Aortic smooth muscle cell (primary cell): ENCODE measurements at places on chromosomes 3 and 15. TPM values are rescaled to one million over a fixed set of nuclear protein-coding genes. Genes with fewer than 3 reads are reported as not detected.

CCDC39 gene
- under 0.01 and 0.12 TPM in 2 replicates for total RNA-seq

SLCO2A1 gene
- not detected in 2 replicates for total RNA-seq

RHOV gene
- 0.06 TPM in 1 of 2 replicates, not detected in the other for total RNA-seq

CCR9 gene
- not detected in 2 replicates for total RNA-seq

EXD1 gene
- not detected in 2 replicates for total RNA-seq

IL5RA gene
- total RNA-seq: not detected in 2 replicates

RAB6B gene
- 0.13 and 0.19 TPM in 2 replicates for total RNA-seq

RLBP1 gene
- total RNA-seq: not detected in 2 replicates

LMCD1 gene
- 21.3 and 61.6 TPM in 2 replicates for total RNA-seq

LRRC31 gene
- not detected in 2 replicates for total RNA-seq

SRGAP3 gene
- total RNA-seq: 3.5 and 5.2 TPM in 2 replicates

COL8A1 gene
- 7.2 and 34.6 TPM in 2 replicates for total RNA-seq

VEPH1 gene
- 43.6 and 62.6 TPM in 2 replicates for total RNA-seq

CLDN18 gene
- total RNA-seq: not detected in 2 replicates

PP2D1 gene
- not detected in 2 replicates for total RNA-seq

TMEM158 gene
- 5.4 and 13.2 TPM in 2 replicates for total RNA-seq

PPCDC gene
- total RNA-seq: 9.0 and 10.2 TPM in 2 replicates

RASGRF1 gene
- not detected in 2 replicates for total RNA-seq

DPPA4 gene
- total RNA-seq: not detected in 2 replicates

EPHB3 gene
- 1.5 and 2.7 TPM in 2 replicates for total RNA-seq

PLA2G4D gene
- total RNA-seq: not detected in 2 replicates

FBXO40 gene
- total RNA-seq: not detected in 2 replicates

PAQR5 gene
- total RNA-seq: 2.1 and 36.5 TPM in 2 replicates

DOCK3 gene
- 0.25 and 0.53 TPM in 2 replicates for total RNA-seq

SLC22A14 gene
- total RNA-seq: 0.12 and 0.13 TPM in 2 replicates

NDUFB5 gene
- total RNA-seq: 127 and 170 TPM in 2 replicates

CFAP20DC gene
- 1.1 and 1.5 TPM in 2 replicates for total RNA-seq

PARP3 gene
- total RNA-seq: 45.7 and 58.0 TPM in 2 replicates

IQCH gene
- total RNA-seq: 3.0 and 5.7 TPM in 2 replicates

PRSS50 gene
- total RNA-seq: not detected in 2 replicates

KCNAB1 gene
- total RNA-seq: 1.9 and 6.6 TPM in 2 replicates

GOLGA6L22 gene
- total RNA-seq: not detected in 2 replicates
